ENCODE measurements at places on chromosomes 7 and 10. TPM values are rescaled to one million over a fixed set of nuclear protein-coding genes. Genes with fewer than 3 reads are reported as not detected.

The FRMD4A gene
- 60.0 TPM for polyA plus RNA-seq

GRCh38 chr10:79195091-79195923, 126.5 kb downstream of the ZMIZ1 start:
- DNase-seq = peak; percentile 73

The ERV3-1 gene
- polyA plus RNA-seq = 66.7 TPM

GRCh38 chr10:122279725-122280141, 8.6 kb downstream of the BTBD16 start:
- peak; percentile 25 for DNase-seq

- DNase-seq = no peak
Observed at GRCh38 chr10:76020630-76021029, 589.2 kb downstream of the LRMDA start.

The BUB3 gene
- 120 TPM for polyA plus RNA-seq

DNA sequence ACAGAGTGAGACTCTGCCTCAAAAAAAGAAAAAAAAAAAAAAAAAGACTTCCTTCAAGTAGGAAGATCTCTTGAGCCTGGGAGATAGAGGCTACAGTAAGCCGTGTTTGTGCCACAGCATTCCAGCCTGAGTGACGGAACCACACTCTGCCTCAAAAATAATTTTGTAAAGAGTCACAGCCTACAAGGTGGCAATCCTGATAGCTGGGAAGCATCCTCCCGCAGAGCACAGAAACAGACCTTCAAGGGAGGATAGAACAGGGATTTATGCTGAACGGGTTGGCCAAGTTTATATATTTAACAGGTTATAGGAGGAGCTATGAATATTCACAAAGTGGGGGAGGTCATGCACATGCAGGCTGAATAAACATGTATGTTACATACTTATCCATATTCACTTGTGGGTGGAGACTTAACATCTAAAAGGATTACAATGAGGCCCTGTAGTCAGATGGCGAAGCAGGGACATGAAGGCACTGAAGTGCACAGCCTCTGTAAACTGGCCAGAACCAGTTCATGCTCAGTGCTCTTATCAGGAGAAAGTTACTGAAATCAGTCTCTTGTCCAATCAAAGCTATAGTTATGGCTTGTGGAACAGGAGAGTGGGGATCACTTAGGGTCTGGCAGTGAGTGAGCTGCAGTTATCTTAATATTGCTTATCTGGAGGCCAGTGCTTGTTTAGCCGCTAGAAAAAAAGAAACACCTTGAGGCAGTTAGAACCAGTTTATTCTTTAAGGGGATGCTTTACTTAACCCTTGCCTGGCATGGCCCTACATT, 6.8 kb downstream of the LMBR1 start:
- DNase-seq = no peak

DNA sequence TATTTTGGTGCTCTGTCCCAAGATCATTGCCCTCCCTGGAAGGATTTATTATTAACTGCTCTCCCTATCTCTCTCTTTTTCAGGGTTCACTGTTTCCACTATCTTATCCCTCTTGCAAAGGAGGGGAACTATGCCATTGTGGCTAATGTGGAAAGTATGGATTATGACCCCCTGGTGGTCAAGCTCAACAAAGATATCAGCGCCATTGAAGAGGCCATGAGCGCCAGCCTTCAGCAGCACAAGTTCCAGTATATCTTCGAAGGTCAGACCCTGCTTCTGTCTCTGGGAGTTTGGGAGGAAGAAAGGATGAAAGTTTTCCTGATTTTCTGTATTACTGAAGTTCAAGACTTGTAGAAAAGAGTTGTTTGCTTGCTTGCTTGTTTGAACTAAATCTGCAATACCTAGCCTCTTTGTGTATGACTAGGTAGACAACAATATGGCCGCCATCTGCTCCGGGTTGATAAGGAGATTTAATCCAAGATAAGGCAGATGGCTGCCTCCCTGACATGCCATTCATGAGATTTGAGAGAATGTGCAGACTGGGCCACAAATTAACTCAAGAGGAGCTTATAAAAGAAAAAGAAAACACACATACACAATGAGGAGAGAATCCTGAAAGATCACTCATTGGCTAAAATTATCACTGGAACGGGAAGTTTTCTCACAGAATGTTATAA, 122.2 kb upstream of the LRGUK start:
- no peak for DNase-seq

- DNase-seq = no peak
Observed at GRCh38 chr10:96306516-96306915, 2.3 kb downstream of the DNTT start.

The APBB1IP gene
- 2.5 TPM for polyA plus RNA-seq

The FEZF1 gene
- polyA plus RNA-seq = not detected

DNA sequence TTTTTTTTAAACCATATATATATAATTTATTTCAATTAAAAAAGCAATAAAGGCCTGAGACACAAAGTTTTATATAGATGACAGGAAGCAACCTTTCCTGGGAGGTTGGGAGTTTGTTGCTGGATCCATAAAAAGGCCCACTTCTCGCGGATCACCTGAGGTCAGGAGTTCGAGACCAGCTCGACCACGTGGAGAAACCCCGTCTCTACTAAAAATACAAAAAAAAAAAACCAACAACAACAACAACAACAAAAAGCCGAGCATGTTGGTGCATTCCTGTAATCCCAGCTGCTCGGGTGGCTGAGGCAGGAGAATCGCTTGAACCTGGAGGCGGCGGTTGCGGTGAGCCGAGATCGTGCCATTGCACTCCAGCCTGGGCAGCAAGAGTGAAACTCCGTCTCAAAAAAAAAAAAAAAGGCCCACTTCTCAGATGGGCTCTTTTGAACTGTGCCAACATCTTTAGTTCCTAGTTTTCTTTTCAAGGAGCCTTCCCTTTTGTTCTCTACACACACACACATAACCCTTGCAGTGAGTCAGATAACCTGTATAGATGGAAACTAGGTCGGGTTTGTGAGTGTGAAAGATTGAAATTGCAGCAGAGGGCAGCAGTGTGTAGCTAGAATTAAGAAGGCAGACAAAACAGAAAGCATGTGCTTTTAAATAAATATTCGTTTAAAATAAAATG, 1.2 kb upstream of the SMNDC1 start:
- DNase-seq = peak; percentile 71

DNA sequence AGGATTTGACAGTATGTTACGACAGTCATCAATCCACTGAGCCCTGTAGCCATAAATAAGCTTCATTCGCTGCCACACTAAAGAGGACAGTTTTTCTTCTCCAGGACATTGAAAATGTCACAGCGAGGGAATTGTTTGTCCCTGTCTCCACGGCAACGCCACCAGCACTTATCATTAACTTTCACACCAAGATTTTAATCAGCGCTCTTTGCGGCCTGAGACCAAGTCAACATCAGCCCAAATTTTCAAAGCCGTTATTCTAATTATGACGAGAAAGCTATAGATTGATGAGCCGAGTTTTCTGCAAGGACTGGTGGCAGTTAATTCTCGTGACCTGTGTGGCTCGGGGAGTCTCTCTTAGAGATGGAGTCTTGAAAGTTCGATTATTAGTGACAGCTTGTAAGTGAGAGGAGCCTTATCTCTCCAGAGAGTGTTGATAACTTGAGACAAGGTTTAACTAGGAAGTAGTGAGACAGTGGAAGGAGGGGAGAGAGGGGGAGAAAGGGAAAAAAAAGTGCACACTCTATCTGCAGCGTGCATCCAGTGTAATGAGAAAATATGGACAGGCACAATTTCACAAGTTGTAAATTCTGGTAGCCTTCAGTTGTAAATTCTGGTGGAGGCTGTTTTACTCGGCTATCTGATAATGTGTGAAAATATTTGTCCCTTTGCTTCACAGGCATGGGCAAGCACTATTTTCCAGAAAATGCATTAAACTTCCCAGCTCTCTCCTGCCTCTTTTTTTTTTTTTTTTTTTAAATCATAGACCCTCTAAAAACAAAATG, 473.3 kb downstream of the LRMDA start:
- DNase-seq = no peak

DNA sequence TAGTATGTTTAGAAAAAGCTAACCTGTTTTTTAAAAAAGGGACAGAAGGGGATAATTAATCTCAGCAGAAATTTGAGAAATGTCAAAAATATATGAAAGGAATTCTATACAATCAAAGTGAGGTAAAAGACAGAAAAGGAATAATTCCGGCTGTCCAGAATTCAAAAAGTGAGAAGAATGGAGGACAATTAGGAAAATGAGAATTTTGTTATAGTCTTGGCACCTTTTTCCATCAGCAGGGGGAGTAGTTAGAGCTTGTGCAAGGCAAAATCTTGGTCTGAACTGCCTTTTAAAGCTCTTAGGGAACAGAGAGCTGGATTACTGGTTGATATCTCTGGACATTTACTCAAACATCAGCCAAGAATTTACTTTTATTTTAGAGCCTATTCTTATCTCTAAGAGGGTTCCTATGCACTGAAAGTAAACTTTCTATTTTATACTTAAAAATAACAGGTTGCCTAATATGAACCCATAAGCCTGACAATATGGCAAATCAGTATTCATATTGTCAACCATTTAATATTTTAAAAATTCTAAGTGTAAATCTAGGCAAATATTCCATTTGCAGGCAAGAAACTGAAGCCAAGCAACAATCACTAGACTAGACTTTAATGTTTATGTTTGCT, 185.6 kb downstream of the ANK3 start:
- DNase-seq = no peak

- no peak for DNase-seq
Observed at GRCh38 chr7:51601461-51601860, 284.9 kb upstream of the COBL start.

GRCh38 chr7:140314573-140315480, 83.5 kb downstream of the SLC37A3 start:
- DNase-seq = no peak

The OPALIN gene
- polyA plus RNA-seq = not detected

- no peak for DNase-seq
Observed at GRCh38 chr7:42314696-42315095, 77.7 kb upstream of the GLI3 start.

The TDRD1 gene
- polyA plus RNA-seq = 0.50 TPM

DNA sequence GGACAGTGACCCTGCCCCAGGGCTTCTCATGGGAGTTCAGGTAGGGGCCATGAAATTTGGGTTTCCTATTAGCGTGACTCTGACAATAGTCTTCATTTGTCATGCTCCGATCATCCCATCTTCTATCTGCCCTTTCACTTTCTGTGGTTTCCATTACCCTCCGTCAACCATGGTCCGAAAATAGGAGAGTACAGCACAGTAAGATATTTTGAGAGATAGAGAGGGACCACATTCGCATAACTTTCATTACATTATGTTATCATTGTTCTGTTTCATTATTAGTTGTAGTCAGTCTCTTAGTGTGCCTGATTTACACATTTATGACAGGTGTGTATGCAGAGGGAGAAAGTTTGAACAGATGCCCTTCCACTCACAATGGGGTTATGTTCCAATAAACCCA, 649.2 kb downstream of the SDK1 start:
- no peak for DNase-seq

DNA sequence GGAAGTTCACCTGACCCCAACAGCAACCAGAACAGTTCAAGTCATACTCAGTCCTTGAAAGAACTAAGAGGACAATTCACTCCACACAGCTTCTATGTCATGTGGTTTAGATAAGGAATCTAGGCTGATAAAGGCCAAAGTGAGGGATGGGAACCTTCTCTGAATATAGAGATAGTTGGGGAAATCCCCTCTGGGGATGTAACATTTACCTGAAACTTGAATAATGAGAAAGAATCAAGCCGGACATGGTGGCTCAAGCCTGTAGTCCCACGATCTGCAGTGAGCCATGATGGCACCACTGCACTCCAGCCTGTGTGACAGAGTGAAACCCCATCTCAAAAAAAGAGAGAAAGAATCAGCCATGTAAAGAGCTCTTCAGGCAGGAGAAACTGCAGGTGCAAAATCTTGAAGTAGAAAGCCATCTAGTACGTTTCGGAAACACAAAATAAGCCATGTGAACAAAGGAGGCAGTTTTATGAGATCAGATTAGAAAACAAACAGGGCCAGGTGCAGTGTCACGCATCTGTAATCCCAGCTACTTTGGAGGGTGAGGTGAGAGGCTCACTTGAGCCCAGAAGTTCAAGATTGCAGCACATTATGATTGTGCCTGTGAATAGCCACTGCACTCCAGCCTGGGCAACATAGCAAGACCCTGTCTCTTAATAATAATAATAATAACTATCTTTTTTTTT, 4.5 kb upstream of the DNMBP start:
- no peak for DNase-seq

DNA sequence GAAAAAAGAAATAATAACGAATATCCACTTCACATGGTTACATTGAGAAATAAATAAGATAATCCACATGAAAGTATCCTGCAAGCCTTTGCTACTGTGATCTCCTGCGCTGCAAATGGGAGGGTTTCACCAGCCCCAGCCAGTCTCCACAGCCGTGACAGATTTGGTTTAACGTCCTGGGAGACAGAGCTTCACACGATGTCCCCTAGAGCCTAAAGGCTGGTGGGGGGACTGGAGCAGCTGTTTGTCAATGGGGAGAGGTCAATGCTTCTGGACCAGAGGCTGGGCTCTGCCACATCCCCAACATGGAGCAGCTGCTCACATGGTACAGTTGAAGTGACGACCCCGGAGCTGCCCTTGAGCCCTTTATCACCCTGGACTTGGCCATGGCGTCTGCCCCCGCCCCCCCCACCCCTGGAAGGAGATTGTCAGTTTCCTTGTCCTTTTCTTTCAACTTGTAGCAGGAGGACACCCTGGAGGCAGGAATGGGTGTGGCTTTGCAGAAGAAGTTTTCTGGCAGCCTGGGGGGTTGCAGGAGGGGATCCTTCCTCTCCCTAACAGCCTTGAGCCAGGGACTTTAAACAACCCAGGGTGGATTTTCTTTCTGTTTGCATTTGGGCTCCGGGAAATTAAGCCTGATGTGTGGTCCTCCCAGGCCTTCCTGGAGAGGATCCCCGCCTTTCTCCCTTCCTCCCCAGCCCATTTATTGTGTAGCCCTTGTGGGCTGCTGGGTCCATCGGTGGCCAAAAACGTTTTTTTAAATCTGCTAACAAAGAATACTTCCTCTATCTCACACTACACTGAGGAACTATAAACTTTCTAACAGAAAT, 37.0 kb upstream of the MXI1 start:
- no peak for DNase-seq

GRCh38 chr10:72455889-72456595, 101.3 kb upstream of the DNAJB12 start:
- no peak for DNase-seq

The SORBS1 gene
- polyA plus RNA-seq = 38.2 TPM

- DNase-seq = no peak
Observed at GRCh38 chr7:40716052-40716451, 581.2 kb downstream of the SUGCT start.

DNA sequence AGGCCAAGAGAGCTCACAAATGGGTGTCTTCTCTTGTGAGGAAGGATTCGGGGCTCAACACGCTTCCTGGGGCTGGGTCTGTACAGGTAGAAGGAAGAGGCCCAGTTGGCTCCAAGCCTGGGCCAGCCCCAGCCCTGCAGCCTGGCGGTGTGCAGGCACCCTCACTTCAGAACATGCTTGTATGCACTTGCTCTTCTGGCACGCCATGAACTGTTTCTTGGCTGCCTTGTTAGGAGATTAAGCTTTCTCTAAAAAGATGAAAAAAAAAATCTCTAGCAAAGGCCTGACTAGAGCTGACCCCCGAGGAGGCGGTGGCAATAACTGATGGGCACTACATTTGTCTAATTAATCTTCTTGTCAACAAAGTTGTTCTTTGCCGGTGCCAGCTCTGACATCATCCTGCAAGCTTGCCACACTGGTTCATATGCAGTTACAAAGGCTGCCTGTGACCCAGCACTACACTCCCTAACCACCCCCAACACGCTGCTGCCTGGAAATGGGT, 94.7 kb downstream of the WDR11 start:
- no peak for DNase-seq

The FZD8 gene
- 5.5 TPM for polyA plus RNA-seq

The IGFBP3 gene
- 55.8 TPM for polyA plus RNA-seq

The AKR1C8 gene
- polyA plus RNA-seq = not detected

GRCh38 chr7:114741911-114742310, 180.0 kb upstream of the MDFIC start:
- no peak for DNase-seq

GRCh38 chr7:128791121-128791971, at the start of gene CCDC136:
TSS of gene CCDC136 (plus strand) at chr7:128791968. CDS start at chr7:128792412, 444 bp downstream.
- peak; percentile 46 for DNase-seq

All from left lung (tissue), 14 donors.